ENCODE measurements at places on chromosomes 11 and 22. TPM values are rescaled to one million over a fixed set of nuclear protein-coding genes. Genes with fewer than 3 reads are reported as not detected.

Gene C11orf97
- total RNA-seq, result not detected

Gene MFRP
- not detected for total RNA-seq

Gene CD3G
- not detected for total RNA-seq

Gene THY1
- total RNA-seq, result 0.28 TPM

Gene TMEM191B
- total RNA-seq, result 1.9 TPM

Gene CRYBB3
- not detected for total RNA-seq

Gene IFTAP
- 30.9 TPM for total RNA-seq

Gene APOA1
- total RNA-seq, result 0.17 TPM

Gene TM7SF2
- total RNA-seq, result 31.4 TPM

Gene OR4A16
- total RNA-seq, result not detected

Gene MPZL2
- 73.5 TPM for total RNA-seq

Gene OR5A1
- total RNA-seq, result under 0.01 TPM

Gene OR51B5
- total RNA-seq, result not detected

Gene RNF169
- 36.2 TPM for total RNA-seq

All from dermis blood vessel endothelial cell (primary cell).